ENCODE measurements at places on chromosomes 16 and 17.

DNA sequence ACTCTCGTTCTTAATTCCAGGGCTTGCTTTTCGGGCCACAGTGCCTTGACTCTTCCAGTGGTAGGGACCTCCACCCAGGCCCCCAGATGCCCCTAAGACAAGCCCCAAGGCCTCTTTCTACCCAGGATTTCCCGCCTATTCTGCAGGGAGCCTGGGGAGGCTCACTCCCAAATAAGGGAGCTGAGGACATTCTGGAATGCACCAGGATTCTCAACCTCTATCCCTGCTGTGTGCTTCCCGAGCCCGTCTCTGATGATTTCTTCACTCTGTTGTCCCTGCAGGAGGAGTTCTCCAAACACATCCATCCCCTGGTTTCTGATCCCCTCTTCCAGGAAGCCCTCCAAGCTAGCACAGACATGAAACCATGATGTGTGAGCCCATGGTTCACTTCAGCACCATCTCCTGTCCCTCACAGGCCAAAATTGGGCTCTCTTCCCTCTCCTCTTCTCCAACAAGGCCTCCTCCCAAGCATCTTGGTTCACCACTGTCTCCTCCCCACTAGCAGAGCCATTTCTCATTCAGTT lies 255.9 kb downstream of the KATNIP start:
- no peak for DNase-seq

DNA sequence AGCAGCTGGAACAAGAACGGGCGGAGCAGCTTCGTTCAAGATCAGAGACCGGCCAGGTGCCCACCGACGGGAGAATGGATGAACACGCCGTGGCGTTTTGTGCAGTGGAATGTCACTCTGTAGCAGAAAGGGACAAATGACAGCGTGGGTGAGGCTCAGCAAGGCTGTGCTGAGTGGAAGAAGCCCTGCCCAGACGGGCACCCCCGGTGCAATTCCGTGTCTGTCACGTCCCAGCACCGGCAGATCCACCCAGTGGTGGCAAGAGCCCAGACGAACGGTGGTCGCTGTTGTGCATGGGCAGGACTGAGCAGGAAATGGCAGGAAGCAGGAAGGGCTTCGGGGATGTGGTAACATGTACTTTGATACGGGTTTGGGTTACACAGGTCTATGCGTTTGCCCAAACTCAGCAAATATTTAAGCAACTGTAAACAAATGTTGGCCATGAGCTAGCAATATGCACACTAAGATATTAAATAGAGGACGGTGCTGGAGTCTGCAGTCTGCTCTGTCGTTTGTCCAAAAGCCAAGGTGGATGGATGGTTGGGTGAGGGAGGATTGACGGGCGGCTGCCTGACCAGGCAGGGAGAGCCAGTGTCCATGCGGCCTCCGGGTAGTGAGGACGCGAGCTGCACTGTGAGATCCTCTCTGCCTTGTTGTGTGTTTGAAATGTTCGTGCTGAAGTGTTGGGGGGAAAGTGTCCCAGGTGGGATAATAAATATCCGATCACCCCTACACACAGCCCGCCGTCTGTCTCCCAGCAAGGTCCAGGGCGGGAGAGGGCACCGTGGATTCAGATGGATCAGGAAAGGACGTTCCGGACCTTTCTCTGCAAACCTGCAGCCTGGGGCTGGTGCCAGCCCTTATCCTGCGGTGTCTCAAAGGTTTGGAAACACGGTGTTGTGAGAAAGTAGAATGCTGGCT lies 48.4 kb downstream of the COX4I1 start:
- DNase-seq, result no peak

DNA sequence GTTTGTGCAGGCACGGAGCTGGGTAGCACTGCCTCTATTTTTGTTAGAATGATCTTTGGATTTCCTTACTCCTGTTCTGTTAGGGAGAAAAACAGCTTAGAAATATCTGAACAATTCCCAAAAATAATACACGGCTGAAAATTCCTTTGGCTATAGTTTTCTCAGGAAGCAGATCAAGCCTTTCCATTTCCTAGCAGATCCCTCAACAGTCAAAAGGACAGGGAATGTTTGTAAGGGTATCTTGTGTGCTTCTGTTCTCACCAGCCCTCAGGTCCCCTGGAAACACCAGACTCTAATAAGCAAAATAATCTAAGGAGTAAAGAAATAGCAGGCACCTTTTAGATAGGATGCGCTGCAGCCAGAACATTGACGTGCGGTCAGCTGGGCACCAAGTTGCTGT lies 30.5 kb upstream of the WSB1 start:
- DNase-seq, result no peak

DNA sequence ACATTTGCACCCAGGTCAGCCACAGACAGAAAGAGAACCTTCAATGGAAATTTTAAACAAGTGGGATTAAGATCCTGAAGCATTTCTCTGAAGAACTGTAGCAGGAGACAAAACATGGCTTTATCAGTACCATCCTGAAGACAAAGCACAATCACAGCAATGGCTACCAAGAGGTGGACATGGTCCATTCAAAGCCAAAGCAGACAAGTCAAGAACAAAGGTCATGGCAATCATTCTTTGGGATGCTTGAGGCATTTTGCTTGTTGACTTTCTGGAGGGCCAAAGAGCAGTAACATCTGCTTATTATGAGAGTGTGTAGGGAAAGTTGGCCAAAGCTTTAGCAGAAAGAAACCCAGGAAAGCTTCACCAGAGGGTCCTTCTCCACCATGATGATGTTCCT lies 248.2 kb downstream of the TOX3 start:
- DNase-seq, result no peak

DNA sequence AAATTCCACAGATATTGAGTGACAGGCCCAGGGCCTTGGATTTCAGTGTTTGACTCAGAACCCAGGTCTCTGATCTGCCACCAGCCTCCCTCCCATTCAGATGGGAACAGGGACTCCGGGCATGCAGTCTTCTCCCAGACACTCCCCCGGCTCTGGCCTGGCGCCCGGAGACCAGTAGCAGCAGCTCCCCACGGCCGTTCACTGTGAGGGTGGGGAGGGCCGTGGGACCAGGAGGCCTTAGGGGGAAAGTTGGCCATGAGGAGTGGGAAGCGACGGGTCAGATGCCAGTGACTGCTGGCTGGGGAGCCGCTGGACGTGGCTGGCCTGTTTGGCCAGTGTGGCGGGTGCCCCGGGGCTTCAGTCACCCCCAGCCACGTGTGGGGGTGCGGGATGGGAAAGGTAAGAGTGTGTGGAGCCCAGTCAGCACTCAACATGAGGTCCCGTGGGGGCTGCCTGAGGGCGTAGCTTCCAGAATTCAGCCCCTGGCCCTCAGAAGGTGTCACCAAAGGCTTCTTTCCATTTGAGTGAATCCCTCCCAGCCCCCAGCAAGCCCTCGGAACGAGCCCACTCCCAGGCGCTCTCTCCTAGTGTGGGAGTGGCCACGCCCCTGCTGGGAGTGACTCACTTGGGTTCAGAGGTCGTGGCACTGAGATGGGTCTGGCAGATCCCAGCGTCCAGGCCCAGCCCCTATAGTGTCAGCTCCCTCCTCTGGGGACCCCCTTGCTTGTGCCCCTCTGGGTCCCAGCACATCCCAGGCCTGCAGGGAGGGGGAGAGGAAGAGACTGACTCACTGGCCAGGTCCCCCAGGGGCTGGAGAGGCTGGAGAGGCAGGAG lies 309.4 kb downstream of the SEC14L1 start:
- DNase-seq, result peak; percentile 73

- DNase-seq, result no peak
Observed at GRCh38 chr16:55367866-55368603, 44.0 kb downstream of the IRX6 start.

- DNase-seq, result no peak
Observed at GRCh38 chr17:65629234-65629690, 67.8 kb upstream of the AXIN2 start.

- DNase-seq, result no peak
Observed at GRCh38 chr17:20200016-20200795, 191.0 kb downstream of the SPECC1 start.

DNA sequence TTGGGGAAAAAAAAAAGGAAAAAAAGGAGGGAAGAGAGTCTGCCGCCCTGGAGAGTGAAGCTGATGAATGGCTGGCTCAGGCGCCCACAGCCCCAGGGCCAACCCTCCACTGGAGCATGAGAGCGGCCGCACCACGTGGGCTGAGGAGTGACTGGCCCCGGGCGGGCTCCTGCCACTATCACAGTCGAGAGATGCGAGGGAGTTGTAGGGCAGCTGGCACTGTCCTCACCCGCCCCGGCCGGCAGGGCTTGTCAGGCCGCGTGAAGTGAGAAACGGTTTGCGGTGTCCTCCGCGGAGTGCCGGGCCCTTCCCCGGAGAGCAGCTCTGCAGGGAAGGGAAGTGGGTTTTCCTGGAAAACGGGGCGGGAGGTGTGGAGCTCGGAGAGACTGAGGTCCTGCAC lies 45.9 kb downstream of the JPH3 start:
- DNase-seq, result no peak

DNA sequence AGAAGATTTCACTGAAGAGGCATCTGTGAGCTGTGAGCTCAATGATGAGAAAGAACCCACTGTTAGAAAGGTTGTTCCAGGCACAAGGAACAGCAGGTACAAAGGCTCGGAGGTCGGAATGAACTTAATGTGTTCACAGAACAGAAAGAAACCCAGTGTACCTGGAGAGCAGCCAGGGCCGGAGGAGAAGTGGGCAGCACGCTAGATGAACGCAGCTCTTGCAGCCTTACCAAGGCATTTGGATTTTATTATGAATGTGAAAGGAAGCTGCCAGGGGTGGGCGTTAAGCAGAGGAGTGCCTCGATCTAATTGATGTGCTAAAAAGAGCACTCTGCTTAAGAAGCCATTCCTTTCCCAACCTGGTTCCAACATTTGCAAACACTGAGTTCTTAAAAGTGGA lies 19.0 kb downstream of the EEF2K start:
- DNase-seq, result no peak

DNA sequence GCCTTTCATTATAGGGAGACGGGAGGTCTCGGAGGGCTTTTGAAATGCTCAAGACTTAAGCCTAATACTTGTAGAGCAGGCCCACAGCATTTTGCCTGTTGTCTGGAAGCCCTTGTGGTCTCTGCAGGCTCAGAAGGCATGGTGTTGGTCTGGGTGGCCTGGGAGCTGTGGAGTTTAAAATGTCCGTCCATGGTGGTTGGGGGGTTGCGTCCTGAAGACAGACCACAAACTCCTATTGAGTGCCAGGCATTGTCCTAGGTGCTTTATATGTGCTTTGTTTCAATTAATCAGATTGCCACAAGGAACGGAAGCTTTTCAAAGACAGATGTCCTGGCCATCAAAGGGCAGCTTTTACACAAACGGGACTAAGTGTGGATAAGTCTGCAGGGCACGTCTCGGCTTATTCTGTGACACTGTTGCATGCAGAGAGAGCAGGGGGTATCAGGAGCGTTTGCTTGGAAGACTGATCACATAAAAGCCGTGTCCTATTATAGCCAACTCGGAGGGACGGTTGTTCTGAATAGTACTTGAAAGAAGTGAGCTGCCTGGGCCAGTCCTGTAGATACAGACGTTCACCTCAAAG lies 7.8 kb downstream of the NTN1 start:
- DNase-seq, result no peak

- DNase-seq, result peak; percentile 57
Observed at GRCh38 chr17:4678448-4679026, 25.4 kb downstream of the PELP1 start.

DNA sequence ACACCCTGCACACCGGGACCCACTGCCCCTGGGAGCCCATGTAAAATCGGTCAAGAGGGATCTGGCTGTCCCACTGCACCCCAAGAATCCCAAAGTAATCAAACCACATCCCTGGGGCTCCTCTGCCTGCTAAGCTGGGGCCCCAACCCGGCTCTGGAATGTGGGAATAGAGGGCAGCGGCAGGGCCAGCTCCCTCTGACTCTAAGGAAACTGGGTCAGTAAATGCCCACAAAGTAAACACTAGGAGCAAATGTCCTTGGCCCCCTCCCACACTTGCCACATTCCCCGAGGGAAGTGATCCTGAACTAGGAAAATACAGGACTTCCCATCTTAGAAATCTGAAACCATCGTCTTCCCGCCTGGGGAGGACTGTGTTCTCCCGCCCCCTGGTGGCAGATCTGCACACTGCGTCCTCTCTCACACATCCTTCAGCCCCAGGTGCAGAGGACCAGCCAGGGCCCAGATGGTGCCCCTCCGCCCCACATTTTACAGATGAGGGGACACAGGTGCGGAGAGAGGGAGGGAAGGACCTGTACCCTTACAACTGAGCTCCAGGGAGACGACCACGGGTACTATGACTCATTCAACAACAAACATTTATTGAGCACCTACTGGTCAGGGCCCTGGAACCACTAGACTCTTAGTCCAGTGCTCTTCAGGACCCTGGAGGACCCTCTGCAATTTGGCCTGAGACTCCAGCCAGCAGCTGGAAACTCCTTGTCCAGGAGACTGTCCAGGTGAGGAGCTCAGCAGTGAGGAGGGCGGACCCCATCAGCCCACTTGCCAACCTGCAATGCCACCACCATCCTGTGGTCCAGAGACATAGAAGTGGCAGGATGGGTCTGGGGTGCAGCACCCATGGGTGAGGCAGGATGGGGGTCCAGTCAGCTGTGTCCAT lies 10.1 kb downstream of the P3H4 start:
- DNase-seq, result peak; percentile 88

DNA sequence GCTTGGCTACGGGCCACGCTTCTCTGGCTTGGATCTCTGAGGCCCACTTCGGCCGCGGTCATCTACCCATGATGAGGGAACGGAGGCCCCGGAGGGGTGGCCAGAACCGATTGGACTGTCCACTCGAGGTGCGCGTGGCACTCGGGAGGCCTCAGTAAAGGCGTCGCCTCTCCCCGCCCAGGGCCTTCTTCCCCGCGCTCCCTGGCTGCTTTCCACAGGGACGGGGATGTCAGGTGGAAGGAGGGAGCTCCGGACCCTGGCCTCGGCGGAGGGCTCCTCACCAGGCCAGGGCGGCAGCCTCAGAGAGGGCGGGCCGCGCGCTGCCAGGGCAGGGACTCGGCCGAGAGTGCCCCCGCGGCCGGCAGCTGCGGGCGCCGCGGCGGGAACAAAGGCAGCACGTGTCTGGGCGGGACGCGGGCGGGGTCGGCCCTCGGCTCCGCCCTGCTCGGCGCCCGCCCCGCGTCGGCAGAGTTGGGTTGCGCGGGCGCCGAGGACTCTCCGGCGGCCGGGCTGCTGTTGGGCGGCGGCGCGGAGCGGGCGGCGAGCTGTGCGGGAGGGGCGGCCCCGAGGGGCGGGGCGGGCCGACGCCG lies 587 bp upstream of the CDK5R1 start:
- peak; percentile 69 for DNase-seq

GRCh38 chr17:18984273-18985114 lies 20.1 kb downstream of the FAM83G start:
- no peak for DNase-seq

GRCh38 chr17:15738066-15738465 lies 6.0 kb downstream of the TBC1D26 start:
- no peak for DNase-seq

GRCh38 chr16:72317446-72317845 lies 145.5 kb upstream of the PMFBP1 start:
- DNase-seq, result no peak

All from HTR-8/SVneo (cell line).